Fibroblast of skin of abdomen (primary cell): ENCODE measurements at places on chromosomes 7 and 10.

DNA sequence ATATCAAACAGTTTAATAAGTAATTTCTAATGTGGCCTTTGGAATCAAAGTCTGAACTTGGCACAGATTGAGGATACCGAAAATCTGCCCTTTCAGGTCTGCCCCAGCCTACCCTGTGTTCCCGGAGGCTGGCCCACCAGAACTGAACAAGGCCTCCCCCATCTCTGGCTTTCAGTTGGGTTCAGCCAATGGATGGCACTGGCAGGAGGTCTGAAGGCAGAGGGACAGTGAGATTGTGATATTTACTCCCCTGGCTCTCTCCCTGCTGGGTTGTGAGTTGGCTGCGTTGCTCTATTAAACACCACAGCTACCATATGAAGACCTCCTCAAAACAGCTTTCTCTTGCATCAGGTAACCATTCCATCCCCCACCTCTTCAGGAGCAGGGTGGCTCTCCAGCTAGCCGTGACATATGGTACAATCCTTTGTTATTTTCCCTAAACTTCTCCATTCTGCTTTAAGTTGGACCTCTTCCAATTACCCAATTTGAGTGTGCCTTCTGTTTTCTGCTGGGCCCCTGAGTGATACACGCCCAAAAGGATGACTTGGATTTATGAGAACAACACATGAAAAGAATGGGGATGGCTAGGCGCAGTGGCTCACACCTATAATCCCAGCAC, 28.1 kb downstream of the DNMBP start:
- no peak for DNase-seq

GRCh38 chr7:48170506-48170905, 752 bp upstream of the ABCA13 start:
- no peak for DNase-seq

GRCh38 chr7:116269466-116269865, 59.1 kb downstream of the TES start:
- no peak for DNase-seq

- peak; percentile 94 for DNase-seq
Observed at GRCh38 chr7:106568680-106569499, 92.1 kb downstream of the CCDC71L start.

GRCh38 chr10:78758176-78758575, 310.6 kb upstream of the ZMIZ1 start:
- DNase-seq, result no peak

- DNase-seq, result peak; percentile 79
Observed at GRCh38 chr10:32298075-32298812, 48.7 kb downstream of the EPC1 start.

- no peak for DNase-seq
Observed at GRCh38 chr7:17357952-17358351, 59.5 kb downstream of the AHR start.

DNA sequence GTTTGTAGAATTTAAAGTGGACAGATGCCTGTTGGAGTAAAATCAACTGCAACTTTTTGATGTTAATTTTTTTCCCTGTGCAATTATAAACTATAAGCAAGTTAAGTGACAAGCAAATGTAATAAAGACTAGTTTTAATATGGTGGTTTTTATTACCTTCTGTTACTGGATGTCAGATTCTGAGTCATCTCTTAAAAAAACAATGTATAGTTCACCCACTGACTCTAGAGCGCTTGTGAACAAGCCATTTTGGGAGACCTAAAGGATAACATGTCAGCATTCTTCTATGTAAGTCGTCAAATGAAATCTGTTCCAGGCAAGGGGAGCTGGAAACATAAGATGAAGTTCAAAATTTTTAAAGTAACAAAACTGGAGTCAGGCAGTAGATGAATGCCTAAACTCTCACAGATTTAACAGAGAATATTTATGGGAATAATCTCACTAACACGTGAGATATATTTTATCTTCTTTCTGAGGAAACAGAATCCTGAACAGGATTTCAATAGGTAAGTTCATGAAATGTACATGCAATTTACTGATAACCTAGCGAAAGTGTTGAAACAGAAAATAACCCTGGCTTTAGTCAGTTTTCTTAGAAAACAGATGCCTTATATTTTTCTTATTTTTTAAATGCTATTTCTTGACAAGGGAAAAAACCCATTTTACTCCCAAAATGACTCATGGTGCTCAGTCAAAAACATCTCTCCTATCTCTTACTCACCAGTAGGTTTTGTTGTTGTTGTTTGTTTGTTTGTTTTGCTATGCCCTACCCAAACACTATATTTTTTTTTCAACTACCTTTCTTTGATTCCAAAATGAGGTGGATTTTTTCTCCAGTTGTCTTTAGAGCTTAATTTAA, 91.7 kb downstream of the SLC39A12 start:
- peak; percentile 64 for DNase-seq

DNA sequence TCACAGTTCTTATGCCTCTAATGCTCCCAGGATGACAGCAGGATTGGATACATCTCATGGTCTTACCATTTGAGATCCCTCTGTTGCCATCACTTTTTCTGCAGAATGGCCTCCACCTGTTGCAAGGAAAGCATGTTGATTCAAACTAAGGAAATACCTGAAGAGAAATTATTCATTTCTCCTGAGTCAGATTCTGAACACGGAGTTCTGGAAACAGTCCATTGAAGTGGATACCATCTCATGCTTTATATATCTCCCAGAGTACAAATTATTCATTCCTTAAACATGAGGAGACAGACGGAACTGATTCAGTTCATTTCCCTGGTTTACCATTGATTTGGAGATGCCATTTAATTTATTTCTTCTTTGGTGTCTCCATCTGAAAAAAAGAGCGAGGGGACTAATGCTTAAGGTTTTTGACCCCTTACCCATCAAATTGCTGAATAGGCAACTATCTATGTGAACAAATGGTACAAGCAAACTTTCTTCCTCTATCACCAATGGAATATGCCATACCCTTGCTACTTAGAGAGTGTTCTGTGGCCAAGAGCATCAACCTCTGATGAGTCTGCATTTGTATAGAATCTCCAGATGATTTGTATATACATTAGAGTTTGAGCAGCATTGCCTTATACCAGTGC, 305.0 kb upstream of the LRGUK start:
- DNase-seq, result no peak

DNA sequence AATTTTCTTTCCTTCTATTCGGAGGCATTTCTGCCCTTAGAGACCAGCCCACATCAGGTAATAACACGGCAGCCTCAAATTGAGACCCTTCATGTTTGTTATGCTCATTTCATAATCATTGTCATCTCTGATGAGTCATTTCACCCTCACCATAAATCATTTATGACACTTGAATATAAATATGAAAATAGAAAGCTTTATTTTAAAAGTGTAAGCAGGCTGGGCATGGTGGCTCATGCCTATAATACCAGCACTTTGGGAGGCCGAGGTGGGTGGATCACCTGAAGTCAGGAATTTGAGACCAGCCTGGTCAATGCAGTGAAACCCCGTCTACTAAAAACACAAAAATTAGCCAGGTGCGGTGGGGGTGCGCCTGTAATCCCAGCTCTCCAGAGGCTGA, 57.4 kb upstream of the EGFR start:
- DNase-seq, result no peak

DNA sequence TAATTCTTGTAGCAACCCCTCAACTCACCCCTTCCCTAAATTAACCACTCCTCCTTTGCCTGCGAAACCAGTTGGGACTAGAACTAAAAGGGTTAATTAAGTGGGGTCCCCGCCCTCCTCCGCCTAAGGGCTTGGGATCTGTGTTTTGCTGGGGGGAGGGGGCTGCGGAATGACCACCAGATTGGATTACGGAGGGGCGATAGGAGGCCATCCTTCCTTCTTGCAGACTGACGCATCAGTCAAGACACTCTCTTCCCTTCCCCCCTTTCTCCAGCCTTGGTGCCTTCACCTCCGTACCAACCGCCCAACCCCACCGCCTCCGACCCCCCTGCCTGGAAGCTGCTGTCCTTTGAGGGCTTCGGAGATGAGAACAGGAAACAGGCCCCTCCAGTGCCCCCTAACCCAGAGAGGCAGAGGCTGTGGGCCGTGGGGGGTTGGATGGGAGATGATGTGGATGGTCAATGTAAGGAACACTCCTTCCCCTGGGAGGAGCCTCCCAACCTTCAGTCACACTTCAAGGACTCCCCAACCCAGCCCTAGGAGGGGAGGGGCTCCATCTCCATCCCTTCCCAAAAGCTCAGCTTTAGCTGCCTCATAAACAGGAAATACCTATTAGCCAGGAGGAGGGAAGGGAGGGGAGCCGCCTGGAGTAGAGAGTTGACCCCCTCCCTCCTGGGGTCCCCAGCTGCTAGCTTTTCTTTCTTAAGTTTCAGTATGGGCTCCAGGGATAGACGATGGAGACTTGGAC, 997 bp upstream of the LDB1 start:
- DNase-seq, result peak; percentile 95

DNA sequence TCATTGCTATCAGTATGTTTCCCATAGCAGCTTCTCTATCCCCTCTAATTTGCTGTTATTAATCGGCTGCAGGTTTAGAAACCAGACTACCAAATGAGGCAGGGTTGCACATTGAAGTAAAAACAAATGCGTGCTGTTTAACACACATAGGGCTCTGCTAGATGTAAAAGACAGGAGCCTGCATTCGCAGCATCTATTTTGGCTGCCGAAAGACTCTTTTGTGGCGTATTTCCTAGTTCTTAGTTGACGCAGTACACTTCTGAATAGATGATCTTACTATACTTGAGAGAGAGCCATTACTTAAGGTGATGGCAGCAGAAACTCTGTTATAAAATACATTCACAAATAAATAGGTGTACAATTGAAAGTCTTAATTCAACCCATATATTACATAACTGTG, 21.4 kb downstream of the SGCE start:
- no peak for DNase-seq

- DNase-seq, result no peak
Observed at GRCh38 chr7:23710000-23710399, at the start of gene STK31. STK31 (plus strand) TSS chr7:23710219; CDS start chr7:23710286, 67 bp downstream.

- no peak for DNase-seq
Observed at GRCh38 chr7:29285861-29286260, 91.3 kb downstream of the CHN2 start.

DNA sequence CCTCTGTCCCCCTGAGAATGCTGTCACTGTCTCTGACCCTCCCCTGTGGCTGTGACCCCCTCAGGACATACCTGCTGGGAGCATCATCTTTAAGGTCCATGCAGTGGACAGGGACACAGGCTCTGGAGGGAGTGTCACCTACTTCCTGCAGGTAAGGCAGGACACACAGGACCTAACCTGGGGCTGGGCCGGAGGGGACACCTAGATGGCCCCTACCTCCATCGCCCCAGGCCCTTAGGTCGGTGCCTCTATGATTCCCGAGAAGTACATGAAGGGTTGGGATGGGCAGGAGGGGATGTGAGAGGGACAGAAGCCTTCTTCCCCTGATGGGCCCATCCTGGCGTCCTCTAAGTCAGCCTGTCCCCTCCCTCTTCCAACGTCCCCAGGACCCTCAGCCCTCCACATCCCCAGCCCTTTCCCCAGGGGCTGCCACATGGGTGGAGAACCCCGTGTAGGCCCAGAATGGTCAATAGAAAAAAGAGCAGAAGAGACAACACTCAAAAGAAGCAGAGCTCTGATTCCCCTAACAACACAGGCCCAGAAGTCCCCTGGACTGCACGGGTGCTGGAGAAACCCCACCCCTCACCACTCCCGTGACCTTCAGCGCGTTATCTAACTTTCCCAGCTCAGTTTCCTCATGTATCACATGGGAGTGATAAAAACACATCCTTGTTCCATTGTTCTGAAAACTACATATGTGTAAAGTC, 6.4 kb downstream of the CDHR1 start:
- no peak for DNase-seq

DNA sequence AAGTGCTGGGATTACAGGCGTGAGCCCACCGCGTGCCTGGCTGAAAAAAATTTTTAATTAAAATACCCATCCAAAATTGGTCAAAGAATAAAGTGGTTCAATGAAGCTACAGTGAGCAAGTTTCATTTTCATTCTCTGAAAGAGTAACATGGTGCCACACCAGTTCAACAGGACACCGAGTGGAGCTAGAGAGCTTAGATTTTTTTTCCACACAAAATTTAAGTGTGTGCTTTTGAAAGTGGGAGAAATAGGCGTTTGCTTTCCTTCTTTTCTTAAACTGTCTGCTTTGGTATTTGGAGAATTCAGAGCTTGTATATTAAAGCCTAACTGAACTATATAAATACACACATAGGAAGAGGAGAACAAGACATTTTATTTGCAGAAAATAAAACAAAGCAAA, 43.4 kb downstream of the BPGM start:
- DNase-seq, result peak; percentile 77

DNA sequence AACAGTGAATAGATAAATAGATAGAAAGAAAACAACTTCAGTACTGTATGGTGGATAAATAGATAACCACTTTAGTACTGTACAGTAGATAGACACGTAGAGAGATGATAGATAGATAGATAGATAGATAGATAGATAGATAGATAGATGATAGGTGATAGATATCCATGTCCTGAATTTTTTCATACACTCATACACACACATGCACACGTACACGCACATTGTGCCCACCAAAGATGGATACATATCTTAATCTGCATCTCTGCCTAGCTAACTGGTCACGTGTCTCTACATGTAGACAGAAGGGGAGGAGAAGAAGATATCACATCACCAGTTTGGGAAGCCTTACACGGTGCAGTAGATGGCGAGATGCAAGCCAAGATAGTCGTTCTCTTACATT, 99.2 kb downstream of the ARID5B start:
- DNase-seq, result no peak

DNA sequence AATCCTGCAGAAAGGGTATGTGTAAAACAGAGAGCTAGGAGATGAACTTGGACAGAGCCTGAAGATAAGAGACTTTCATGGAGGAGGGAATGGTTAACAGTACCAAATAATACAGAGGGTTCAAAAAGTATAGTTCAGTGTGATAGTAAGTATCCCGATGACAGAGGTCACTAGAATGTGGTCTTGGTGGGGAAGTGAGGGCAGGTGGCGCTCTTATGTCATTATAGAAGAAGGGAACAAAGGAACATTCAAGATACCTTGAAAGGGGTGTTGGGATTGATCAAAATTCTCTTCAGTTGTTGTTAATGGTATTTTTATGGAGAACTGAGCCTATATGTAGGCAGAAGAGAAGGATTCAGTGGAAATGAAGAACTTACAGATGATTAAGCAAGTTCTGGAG, 312.5 kb downstream of the SUGCT start:
- no peak for DNase-seq

- DNase-seq, result no peak
Observed at GRCh38 chr10:47067949-47068940, 157.0 kb downstream of the PTPN20 start.

GRCh38 chr10:132170561-132171361, 16.0 kb upstream of the DPYSL4 start:
- no peak for DNase-seq

- DNase-seq, result no peak
Observed at GRCh38 chr7:97022491-97023306, 1.9 kb downstream of the DLX5 start.

- DNase-seq, result no peak
Observed at GRCh38 chr7:128112781-128113221, 81.6 kb upstream of the LRRC4 start.

GRCh38 chr7:73997056-73997455, 30.9 kb upstream of the ELN start:
- DNase-seq, result no peak

DNA sequence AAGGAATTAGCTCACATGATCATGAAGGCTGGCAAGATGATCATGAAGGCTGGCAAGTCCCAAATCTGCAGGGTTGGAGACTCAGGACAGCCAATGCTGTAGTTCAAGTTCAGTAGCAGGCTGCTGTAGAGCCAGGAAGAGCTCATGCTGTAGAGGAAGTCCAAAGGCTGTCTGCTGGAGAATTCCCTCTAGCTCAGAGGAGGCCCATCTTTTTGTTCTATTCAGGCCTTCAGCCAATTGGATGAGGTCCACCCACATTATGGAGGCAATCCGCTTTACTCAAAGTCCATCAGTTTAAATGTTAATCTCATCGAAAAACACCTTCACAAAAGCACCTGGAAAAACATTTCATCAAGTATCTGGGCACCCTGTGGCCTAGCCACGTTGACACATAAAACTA, 24.8 kb upstream of the FAM171A1 start:
- DNase-seq, result no peak
